ENCODE measurements at places on chromosomes 16 and 17.

- no peak for DNase-seq
Observed at GRCh38 chr17:7445619-7445968, 733 bp downstream of the CHRNB1 start.

GRCh38 chr16:30185683-30186421, 2.5 kb downstream of the CORO1A start:
- DNase-seq: no peak

DNA sequence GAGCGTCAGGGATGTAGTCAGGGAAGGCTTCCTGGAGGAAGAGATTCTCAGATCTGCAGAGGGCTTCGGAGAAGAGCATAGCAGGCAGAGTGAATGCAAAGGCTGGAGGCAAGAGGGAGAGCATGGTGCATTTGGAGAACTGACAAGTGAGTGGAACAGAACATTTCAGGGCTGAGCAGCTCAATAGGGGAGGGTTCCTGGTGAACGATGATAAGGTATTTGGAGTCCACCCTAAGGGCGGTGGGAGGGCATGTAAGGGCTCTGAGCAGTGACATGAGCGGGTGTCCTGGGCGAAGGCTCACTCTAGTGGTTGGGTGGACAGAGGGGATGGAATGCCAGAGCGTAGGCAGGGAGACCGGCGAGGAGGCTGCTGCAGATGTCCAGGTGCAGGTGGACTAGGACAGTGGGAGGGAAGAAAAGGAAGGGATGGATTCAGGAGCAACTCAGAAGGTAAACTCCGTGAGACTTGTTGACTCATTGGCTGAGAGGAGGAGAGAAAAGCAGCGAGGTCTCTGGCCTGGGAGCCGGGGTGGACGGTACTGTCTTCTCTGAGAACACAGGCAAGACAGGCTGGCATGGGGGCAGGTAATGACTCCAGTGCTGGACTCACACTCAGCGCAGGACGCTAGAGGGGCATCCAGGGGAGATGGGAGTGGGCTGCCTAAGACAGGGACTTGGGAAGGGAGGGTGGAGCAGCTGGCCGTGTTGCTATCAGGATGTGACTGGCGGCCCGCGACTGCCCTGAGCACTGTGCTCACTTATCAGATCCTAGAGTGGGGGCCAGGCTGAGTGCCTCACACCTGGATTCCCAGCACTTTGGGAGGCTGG, 1.4 kb upstream of the PITPNA start:
- DNase-seq: no peak

- no peak for DNase-seq
Observed at GRCh38 chr17:50532452-50533024, at the start of gene EPN3. TSS of gene EPN3 (plus strand) at chr17:50532735. CDS start at chr17:50536557, 3,822 bp downstream.

DNA sequence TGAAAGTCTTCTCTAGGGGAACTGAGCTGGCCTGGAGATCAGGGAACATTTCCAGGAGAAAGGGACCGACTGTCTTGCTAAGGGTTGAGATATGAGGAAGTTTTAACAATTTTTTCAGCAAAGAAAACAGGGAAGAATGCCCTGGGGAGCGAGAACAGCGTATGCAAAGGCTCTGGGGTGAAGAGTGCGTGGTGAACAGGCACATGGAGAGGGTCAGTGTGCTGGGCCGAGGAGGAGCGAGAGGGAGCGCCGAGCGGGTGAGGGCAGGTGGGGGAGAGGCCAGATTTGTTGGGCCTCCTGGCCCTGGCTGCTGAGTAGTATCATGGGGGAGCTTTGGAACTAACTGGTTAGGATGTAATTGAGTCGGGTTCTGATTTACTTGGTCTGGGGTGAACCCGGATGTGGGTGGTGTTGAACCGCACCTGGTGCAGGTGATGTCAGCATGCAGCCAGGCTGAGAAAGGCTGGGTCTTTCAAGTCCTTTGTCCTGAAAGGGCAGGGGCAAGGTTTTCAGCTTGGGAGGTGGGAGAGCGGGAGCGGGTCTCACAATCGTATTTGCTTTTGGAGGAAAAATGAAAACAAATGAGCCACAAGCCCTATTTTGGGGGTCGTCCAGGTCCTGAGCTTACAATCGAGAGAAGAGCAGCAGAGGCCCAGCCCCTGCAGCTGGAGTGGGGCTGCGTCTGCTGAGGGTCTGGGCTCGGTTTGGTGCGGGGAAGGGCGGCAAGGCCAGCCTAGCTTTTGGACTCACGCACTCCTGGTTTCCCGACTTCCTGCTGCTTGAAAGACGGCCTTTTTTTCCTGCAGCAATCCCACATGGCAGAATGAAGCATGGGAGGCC, 11.1 kb upstream of the WFDC1 start:
- no peak for DNase-seq

- no peak for DNase-seq
Observed at GRCh38 chr17:66514227-66514806, 211.9 kb downstream of the PRKCA start.

DNA sequence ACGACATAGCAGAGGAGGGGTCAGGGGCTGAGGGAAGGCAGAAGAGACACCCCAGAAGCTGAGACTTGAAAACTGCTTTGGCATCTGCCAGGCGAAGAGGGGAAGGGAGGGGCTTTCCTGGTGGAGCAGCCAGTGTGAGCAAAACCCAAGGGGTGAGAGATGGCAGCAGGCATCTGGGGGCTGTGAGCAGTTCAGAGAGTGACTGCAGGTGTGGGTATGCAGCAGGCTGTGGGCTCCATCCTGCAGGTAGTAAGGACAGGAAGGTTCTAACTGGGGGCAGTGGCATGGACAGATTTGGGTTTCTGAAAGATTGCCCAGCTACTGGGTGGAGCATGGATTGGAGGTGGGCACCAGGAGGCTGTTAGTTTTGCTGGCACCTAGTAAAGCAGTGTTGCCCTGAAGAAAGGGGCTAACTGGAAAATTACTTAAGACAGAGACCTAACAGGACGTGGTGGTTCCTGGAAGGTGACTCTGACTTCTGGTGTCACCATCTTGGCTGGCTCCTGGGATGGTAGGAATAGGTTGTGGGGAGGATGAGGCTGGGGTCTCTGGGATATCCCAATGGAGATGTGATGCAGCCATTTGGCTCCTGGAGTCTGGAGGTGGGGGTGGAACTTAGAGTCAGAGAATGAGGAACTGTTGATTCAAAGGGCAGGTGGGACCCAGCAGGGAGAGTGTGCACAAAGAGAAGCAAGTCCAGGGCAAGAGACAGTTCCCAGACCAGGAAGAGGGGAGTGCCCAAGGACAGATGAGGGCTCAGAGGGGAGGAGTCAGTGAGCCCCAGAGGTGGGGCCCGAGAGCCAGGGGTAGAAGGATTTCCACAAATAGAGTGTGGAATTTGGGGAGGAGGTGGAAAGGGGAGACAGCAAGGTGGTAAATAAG, 11.2 kb downstream of the BCL7C start:
- DNase-seq: no peak

- no peak for DNase-seq
Observed at GRCh38 chr17:2453325-2453724, 52.5 kb upstream of the MNT start.

DNA sequence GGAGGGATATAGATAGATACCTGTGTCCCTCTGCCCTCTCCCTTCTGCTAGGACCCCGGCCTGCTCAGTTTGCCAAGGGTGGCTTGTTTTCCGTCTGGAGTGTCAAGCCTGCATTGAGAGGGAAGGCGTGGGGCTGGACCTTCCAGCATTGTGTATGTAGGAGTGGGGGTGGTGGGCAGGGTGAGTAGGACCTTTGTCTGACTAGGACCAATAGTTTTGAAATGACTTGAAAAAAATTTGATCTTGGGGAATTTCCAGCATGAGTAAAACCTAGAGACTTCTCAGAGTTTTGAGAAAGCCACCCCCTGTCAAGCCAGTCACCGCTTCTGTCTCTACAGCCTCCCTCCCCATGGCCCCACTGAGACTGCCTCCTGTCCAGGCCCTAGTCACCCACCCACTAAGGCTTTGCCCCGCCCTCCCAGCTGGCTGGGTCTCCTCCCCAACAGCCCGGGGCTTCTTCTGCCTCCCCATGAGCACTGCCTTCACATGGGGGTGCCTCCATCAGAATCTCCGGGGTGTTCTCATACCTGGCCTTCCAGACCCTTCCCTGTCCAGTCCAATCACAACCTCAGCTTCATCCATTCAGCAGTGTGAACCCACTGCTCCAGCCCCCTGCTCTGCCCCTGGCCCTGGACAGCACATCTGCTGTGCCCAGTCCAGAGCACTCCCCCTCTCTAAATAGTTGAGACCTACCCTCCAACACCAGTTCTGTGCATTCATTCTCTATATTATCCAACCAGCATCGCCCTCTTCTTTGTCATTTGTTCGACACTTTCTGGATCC, 207.0 kb downstream of the MSI2 start:
- DNase-seq: no peak

DNA sequence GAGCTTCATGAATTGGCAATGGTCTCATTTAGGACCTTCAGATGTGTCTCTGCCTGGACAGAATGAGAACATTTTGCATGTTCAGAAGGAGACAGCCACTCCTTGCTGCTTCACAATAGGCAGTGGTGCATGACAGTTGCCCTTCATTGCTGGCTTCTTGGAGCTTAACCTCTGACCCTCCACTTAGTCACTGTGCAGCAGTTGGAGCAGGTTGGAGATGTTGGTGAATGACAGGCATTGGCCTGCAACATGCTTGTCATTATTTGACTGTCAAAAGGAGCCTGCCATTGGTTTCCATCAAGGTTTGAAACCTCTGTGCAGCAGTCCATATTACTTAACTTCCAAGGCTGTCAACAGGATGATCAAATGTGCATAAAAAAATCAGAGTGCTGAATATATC, 22.7 kb downstream of the FTO start:
- no peak for DNase-seq

GRCh38 chr16:21570676-21571017, 28.7 kb upstream of the METTL9 start:
- no peak for DNase-seq

GRCh38 chr16:82943371-82943770, 316.6 kb downstream of the CDH13 start:
- no peak for DNase-seq

DNA sequence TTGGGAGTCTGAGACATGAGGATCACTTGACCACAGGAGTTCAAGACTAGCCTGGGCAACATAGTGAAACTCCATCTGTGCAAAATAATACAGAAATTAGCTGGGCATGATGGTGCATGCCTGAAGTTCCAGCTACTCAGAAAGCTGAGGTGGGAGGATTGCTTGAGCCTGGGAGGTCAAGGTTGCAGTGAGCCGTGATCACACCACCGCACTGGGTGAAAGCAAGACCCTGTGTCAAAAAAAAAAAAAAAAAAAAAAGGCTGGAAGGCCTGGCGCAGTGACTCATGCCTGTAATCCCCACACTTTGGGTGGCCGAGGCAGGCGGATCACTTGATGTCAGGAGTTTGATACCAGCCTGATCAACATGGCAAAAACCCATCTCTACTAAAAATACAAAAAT, 8.1 kb downstream of the UBN1 start:
- DNase-seq: no peak

DNA sequence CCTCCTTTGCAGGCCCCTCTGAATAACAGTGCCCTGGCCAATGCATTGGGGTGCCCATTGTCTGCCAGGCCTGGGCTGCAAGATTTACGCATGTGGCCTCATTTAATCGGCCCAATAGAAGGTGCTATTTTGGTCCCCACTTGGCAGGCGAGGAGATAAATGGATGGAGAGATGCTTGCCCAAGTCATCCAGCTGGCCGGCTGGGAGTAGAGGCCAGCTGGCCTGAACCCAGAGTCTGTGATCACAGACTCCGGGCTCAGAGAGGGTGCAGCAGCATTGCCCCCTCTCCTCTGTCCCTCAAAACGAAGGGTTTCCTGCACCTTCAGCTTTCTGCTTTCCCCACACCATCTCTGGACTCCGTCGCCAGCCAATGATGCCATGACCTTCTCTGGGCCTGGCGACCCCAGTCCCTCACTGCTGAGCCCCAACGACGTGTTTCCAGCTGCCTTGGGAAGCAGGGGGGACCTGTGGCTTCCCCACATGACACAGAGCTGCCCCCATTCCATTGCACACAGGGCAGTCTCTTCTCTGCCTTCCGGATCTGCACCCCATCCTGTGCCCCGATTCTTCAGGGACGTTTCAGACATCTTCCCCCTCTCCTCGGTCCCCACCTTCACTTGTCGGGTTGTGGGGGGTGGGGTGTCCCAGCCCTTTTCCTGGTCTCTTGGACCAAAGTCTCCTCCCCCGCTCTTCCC, 3.5 kb upstream of the ADGRG1 start:
- no peak for DNase-seq

DNA sequence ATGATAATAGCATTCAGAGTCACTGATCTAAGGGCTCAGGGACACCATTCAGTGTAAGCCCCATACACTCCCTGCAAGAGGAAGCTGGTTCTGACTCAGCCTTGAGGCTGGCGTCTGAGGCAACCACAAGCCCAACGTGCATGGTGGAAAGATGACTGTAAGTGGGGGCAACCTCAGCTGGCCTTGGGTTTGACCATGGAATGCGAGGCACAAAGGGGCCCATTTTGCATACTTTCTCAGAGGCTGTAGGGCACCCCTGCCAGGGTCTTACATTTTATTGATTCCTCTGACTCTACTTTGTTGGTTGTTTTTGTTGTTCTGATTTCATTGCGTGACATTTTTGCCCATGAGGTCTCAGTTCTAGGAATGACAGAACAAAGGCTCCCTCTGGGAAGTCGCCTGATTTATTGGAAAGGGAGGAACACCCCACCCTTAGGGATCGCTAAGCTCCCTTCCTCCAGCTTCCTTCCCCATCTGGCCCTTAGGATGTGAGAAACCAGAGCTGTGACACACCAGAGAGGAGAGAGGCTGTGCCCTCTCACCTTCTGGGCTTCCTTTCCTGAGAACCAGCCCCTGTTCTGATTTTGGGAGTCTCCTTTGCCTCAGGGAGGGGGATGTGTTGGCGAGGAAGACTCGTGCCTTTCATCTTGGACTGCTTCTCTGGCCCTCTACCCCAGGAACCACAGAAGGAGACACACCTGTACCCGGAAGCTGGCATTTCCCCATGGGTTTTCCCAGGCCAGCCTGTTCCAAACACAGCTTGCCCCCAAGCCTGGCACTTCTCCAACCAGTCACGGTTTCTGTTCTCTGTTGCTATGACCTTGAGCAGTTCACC, 5.6 kb upstream of the CIITA start:
- DNase-seq: no peak

GRCh38 chr17:71111460-71111859, 942.1 kb downstream of the KCNJ2 start:
- no peak for DNase-seq

DNA sequence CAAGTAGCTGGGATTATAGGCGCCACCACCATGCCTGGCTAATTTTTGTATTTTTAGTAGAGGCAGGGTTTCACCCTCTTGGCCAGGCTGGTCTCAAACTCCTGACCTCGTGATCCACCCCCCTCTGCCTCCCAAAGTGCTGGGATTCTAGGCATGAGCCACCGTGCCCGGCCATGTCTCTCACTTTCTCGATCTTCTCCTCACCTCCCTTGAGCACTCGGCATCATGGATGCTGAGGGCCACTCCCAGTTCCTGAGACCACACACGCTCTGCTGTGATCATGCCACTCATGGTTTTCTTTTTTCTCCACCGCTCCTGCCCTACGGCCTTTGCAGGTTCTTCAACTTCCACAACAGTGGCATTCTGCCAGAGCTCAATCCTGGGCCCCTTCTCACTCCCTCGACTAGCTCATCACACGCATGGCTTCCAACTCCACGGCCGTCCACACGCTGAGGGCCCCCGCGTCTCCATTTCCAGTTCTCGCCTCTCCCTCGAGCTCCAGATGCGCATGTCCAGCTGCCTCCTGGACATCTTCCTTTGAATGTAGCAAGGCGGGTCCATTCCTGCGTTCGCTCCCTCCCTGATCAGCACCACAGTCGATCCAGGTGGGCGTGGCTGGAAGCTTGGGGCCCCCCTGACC, 5.5 kb upstream of the NCBP3 start:
- DNase-seq: no peak
